ENCODE measurements at places on chromosomes 1 and 21. TPM values are rescaled to one million over a fixed set of nuclear protein-coding genes. Genes with fewer than 3 reads are reported as not detected.

DNA sequence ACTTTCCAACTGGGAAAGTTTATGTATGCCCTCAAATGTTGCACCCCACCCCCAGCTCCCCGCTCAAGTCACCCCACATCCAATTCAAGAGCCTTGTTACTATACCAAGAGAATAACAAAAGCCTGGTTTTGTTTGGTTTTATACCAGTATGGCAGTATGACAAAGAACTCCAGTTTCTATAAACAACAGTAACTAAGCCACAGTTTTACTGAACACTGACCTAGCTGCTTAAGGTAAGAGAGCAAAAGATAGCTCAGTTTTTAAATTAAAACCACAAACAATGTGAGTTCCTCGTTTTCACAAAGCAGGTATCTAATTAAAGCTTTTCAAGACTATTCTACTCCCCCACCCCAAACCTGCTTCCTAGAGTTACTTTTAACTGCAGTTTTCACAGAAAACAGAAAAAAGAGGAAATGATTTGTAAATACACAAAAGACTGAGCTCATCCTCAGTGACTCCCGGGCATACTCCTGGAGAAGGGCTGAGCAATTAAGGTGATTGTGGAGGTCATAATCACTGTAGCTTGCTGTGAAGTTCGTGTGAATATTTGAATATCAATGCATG is 59.3 kb upstream of the LHX8 start:
- H3K4me3 ChIP-seq, result no peak overlapping the region
- H3K4me1 ChIP-seq, result no peaks in the 10 kb centered on the region
- no peaks in the 10 kb centered on the region for H3K36me3 ChIP-seq
- H3K27ac ChIP-seq, result no peak overlapping the region

DNA sequence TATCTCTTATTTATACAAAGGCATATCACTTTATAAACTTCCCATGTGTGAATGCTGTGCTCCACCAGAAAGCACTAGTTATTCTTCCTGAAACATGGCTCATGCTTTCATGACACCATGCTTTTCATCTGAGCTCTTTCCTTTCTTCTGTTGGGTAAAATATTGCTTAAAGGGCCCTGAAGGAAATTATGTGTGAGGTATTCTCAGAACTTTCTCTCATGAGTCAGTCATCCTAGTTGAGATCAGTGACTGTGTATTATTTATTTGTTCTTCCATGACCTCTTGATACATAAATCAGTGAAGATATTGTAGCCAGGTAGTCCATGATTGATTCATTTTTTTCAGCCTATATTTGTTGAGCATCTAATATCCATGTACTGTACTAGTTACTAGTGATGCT is 54.8 kb downstream of the CYP2J2 start:
- no peaks in the 10 kb centered on the region for H3K36me3 ChIP-seq
- H3K27me3 ChIP-seq, result no peaks in the 10 kb centered on the region
- no peak for DNase-seq
- H3K4me1 ChIP-seq, result no peaks in the 10 kb centered on the region

DNA sequence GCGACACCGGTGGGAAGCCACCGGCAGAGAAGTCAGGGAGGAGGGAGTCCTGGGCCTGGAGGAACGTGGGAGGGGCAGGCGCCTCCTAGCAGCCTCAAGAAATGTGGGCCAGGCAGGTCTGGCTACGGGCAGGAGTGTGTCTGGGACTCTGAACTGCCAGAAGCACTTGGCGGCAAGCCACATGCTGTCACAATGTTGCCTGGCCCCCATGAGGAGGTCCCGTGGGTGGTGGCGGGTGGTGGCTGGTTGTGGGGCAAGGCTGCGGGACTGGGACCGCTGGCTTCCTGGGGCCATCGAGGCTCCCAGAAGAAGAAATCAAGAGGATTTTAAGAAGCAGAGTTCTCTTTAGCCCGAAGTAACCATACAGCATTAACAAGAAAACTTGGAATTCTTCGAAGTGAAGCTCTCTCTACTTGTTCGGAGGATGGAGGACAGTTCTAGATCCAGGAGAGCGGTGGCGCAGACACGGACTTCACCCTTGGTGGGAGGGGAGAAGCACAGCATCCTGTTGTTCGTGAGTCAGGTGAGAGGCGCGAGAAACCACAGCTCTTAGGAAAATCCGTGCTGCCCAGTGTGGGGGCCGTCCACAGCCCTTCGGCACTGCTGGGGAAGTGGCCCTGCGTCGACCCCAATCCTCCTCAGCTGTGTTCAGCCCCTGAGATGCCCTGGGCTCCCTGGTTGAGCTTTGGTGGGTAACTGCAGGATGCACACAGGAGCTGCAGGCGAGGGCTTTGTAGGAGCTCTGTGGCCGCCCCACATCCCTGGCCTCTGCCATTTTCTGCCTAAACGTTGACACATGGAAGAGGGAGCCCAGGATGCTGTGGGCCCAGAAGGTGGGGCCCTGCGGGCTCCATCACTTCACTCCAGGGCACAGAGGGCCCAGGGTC is 12.4 kb downstream of the SKI start:
- peak overlapping the region; percentile 89 for H3K27ac ChIP-seq
- H3K4me3 ChIP-seq, result peak overlapping the region; percentile 36
- peaks cover 93% of the 10 kb centered on the region for H3K4me1 ChIP-seq
- H3K36me3 ChIP-seq, result no peaks in the 10 kb centered on the region

- peaks cover 3% of the 10 kb centered on the region for H3K4me1 ChIP-seq
- no peak overlapping the region for H3K27ac ChIP-seq
- H3K36me3 ChIP-seq, result no peaks in the 10 kb centered on the region
- DNase-seq, result no peak
- no peak overlapping the region for H3K4me3 ChIP-seq
Measured at GRCh38 chr1:10779201-10779600, 17.2 kb downstream of the CASZ1 start.

The ERICH3 gene
- total RNA-seq, result not detected

GRCh38 chr1:96559707-96560596 is 161.6 kb upstream of the PTBP2 start:
- H3K27me3 ChIP-seq, result no peaks in the 10 kb centered on the region
- no peak overlapping the region for H3K4me3 ChIP-seq
- H3K27ac ChIP-seq, result no peak overlapping the region
- peak; percentile 45 for DNase-seq

- H3K4me3 ChIP-seq, result no peak overlapping the region
- no peaks in the 10 kb centered on the region for H3K27me3 ChIP-seq
- DNase-seq, result no peak
- no peaks in the 10 kb centered on the region for H3K4me1 ChIP-seq
Measured at GRCh38 chr1:196698993-196699392, 47.1 kb downstream of the CFH start.

DNA sequence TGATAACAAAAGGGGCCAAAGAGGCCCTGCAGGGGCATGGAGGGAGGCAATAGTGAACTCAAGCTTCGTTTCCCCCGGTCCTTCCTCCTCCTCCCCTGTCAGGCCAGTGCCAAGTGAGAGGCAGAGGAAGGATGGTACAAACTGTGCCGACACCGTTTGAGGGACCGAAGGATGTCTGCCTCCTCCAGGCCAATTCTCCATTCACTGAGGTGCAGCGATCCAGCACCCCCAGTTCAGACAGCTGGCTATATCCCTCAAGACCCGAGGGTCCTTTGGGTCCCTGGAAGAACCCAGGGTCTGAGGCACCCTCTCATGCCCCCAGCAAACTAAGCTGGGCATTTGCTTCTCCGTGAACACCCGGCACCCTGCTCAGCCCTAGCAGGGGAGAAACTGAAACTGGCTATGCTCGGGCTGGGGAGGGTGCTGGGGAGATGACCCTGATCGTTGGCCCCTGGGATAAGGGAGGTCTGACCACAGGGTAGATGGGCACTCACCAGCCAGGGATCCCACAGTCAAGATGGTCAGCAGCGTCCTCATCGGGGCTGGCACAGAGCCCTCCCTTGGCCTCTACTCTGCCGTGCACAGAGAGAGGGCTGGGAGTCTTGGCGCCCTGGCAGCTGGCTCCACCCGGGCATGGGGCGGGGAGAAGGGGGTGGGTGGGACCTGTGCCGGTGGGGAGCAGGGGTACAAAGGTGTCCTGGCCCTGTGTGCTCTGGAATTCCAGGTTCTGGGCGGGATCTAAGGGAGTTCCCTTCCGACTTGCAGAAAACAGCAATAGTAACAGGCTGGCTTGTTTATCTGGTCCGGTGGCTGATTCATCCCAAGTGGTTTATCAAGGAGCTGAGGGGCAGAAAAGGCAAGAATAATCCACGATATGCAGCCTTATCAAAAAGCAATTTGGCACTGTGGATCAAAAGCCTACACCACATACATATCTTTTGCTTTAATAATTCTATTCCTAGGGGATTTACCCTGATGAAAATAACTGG is at the start of gene IL22RA1:
TSS of gene IL22RA1 (minus strand) at position 595 of the 989 bp plus-strand sequence. CDS start at position 537, 58 bp downstream.
- H3K36me3 ChIP-seq, result no peaks in the 10 kb centered on the region
- peaks cover 7% of the 10 kb centered on the region for H3K4me1 ChIP-seq
- no peaks in the 10 kb centered on the region for H3K27me3 ChIP-seq

DNA sequence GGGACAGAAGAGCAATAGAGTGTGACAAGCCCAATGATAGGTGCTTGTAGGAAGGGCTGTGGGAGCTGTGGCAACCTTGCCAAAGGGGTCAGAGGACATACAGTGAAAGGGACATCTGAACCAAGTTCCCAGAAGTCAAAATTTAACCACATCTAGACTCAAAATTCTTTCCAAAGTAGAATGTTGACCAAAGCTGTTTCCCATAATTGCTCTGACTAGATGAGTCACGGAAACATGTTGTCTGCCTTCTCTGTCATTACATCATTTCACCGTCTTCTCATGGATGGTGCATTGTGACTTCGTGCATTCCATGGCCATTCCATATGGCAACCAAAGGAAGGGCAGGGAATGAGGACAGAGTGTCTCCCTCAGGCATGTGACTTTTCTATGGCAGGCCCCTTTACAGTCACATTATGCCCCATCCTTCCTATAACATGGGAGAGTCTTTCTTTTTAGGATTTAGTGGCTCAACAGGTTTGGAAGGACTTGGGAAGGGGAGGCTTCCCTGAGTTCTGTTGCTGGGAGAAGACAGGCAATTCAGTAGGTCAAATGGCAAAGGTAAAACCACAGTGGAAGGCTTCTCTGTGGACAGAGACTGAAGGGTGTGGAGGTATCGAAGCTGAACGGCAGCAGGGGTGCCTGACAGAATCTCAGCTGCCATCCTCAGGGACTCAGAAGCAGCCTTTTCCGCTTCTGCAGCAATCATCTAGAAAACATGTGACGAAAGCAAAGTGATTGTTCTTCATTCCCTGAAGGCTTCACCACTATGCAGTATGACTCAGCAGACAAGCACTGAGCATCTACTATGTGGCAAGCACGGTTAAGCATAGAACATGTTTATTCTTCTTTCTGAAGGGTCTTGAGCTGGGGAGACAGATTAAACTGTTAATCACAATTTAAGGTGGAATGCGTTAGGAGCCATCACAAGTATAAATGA is 24.7 kb downstream of the NPHS2 start:
- H3K27ac ChIP-seq, result no peak overlapping the region
- H3K36me3 ChIP-seq, result no peaks in the 10 kb centered on the region
- DNase-seq, result no peak
- H3K4me3 ChIP-seq, result no peak overlapping the region
- no peaks in the 10 kb centered on the region for H3K27me3 ChIP-seq

GRCh38 chr1:145877923-145878486 is 7.7 kb downstream of the ANKRD35 start:
- H3K27ac ChIP-seq, result no peak overlapping the region
- DNase-seq, result no peak
- no peaks in the 10 kb centered on the region for H3K27me3 ChIP-seq
- H3K4me3 ChIP-seq, result no peak overlapping the region
- no peaks in the 10 kb centered on the region for H3K4me1 ChIP-seq

- DNase-seq, result no peak
- H3K27ac ChIP-seq, result no peak overlapping the region
- H3K27me3 ChIP-seq, result no peaks in the 10 kb centered on the region
- H3K4me3 ChIP-seq, result no peak overlapping the region
- H3K4me1 ChIP-seq, result peaks cover 3% of the 10 kb centered on the region
Measured at GRCh38 chr1:151583796-151584195, 28.1 kb upstream of the SNX27 start.

GRCh38 chr1:229699613-229700267 is 73.7 kb downstream of the URB2 start:
- no peak overlapping the region for H3K27ac ChIP-seq
- H3K4me3 ChIP-seq, result no peak overlapping the region
- H3K36me3 ChIP-seq, result no peaks in the 10 kb centered on the region
- no peak for DNase-seq

GRCh38 chr1:163275222-163275621 is 46.5 kb upstream of the NUF2 start:
- no peak overlapping the region for H3K4me3 ChIP-seq
- H3K36me3 ChIP-seq, result no peaks in the 10 kb centered on the region
- no peaks in the 10 kb centered on the region for H3K4me1 ChIP-seq
- no peak overlapping the region for H3K27ac ChIP-seq
- no peaks in the 10 kb centered on the region for H3K27me3 ChIP-seq

- no peak overlapping the region for H3K4me3 ChIP-seq
- no peaks in the 10 kb centered on the region for H3K27me3 ChIP-seq
- peaks cover 4% of the 10 kb centered on the region for H3K4me1 ChIP-seq
- H3K27ac ChIP-seq, result no peak overlapping the region
Measured at GRCh38 chr1:31101147-31101502, 35.6 kb upstream of the PUM1 start.

DNA sequence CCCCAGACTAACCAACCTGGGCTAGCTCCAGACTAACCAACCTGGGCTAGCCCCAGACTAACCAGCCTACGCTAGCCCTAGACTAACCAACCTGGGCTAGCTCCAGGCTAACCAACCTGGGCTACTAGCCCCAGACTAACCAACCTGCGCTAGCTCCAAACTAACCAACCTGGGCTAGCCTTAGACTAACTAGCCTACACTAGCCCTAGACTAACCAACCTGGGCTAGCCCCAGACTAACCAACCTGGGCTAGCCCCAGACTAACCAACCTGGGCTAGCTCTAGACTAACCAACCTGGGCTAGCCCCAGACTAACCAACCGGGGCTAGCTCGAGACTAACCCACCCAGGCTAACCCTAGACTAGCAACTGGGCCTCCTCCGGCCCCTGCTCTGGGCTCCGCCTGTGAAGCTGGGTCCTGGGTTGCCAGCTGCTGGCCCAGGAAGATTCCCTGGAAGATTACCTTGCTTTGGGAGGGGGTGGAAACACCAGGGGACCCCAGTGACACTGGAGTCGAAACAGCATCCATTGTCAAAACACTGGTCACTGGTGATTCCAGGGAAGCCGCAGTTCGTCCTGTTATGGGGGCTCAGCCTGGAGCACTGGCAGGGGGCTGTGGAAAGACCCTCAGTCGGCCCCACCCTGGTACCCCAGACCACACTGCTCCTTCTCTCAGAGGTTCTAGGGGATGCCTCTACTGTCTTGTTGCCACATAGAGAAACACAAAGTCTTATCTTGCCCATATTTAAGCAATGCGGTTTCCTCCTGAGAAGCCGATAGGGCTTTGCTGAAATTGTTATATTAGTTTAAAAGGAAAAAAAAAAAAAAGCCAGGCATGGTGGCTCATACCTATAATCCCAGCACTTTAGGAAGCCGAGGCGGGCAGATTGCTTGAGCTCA is 1.1 kb downstream of the TFF2 start:
- H3K36me3 ChIP-seq, result no peaks in the 10 kb centered on the region
- no peaks in the 10 kb centered on the region for H3K4me1 ChIP-seq
- H3K27ac ChIP-seq, result no peak overlapping the region
- H3K27me3 ChIP-seq, result no peaks in the 10 kb centered on the region
- no peak for DNase-seq
- no peak overlapping the region for H3K4me3 ChIP-seq

- no peak overlapping the region for H3K4me3 ChIP-seq
- peaks cover 13% of the 10 kb centered on the region for H3K27me3 ChIP-seq
- DNase-seq, result peak; percentile 53
- H3K36me3 ChIP-seq, result no peaks in the 10 kb centered on the region
Measured at GRCh38 chr1:166884040-166884642, 8.1 kb upstream of the TADA1 start.
